Head of caudate nucleus (tissue), 42 donors: ENCODE measurements at places on chromosomes 1 and 21.

- no peak for DNase-seq
These were observed 442.9 kb upstream of the NEGR1 start for GRCh38 chr1:72724951-72725861.

GRCh38 chr1:3469104-3469848 lies 14.8 kb downstream of the ARHGEF16 start:
- DNase-seq = no peak

DNA sequence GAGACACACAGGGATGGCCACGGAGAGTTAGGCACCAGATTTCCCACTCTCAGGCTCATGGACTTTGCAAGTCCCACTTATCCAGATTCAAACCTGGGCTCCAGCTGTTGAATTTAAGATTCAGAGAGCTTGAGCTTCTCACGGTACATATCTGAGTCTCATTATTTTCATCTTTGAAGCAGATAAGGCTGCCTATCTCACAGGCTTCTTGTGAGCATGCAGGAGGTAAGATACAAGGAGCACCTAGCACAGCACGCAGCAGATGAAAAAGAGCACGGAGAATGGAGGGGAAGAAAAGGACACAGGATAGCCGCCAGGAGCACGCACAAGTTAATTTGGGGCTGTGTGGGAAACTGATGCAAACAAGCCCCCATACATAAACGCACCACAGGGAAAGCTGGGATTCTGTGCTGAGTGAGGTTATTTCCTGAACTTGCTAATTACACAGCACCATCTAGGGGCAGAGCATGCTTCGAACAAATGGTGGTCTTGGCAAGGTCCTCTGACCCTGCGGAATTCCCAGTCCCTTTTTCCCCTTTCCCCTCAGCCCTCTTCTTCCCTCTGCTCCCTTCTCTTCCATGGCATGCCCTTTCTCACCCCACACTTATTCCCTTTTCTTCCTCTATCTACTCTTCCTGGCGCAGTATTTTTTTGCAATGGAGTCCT lies 134.7 kb upstream of the VANGL1 start:
- DNase-seq = peak; percentile 23

- DNase-seq = no peak
These were observed 12.7 kb downstream of the UBE2J2 start for GRCh38 chr1:1260843-1261560.

- no peak for DNase-seq
These were observed 20.2 kb upstream of the MGST3 start for GRCh38 chr1:165610866-165611265.

- DNase-seq = no peak
These were observed 419.2 kb downstream of the DPYD start for GRCh38 chr1:97501628-97502027.

- DNase-seq = no peak
These were observed 211.1 kb downstream of the MRPL39 start for GRCh38 chr21:25396135-25396711.

DNA sequence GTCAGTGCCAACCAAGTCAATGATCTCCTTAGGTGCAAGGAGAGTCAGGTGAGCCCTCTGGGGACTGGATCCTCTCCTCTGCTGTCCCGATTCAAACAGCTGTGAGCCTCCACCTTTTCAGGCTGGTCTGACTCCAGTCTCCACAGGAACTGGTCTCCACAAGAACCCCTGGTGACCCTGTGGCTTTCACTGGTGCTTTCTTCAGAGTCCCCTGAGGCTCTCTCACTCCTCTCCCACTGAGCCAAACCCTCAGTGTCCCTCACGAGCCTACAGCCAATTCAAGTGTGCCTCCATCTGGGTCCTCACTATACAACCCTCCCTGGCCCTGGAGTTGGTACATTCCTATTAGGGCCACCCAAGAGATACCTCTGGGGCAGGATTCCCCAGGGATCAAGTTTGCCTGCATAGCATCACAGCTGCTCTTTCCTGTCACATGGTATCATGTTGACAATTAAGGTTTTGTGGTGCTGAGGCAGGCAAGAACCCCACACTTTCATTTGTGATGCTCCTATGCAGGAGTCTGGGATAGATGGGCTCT lies 5.2 kb upstream of the NGF start:
- DNase-seq = no peak

GRCh38 chr1:66384258-66384921 lies 149.6 kb upstream of the SGIP1 start:
- DNase-seq = no peak

- no peak for DNase-seq
These were observed 8.8 kb upstream of the CLCA4 start for GRCh38 chr1:86537928-86538695.

DNA sequence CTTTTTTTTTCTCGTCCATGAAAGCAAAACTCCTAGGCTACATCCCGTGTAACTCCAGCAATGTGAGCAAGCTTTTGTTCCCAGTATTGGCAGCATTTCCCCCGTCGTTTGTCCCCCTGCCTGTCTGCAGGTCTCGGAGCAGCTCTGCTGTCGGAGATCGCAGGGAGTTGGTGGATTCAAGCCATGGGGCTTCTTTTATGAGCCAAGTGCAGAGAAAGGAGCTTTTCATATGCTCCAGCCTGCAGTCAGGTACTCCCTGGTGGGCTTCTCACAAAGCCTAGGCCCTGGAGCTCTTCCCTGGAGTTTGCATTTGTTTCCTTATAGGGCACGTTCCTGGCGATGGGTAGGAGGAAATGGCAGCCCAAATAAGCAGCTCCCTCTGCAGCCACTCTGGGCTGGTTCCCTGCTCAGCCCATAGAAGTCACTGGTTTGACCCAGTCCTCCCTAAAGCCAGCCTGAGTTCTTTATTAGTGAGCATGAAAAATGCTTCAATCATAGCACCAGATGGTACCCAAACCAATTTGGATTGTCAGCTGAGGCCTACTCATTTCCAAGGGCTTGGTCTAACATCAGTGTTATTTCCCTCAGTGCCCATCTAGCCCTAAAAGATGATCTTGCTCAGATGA lies 78.3 kb downstream of the NUF2 start:
- DNase-seq = peak; percentile 47

DNA sequence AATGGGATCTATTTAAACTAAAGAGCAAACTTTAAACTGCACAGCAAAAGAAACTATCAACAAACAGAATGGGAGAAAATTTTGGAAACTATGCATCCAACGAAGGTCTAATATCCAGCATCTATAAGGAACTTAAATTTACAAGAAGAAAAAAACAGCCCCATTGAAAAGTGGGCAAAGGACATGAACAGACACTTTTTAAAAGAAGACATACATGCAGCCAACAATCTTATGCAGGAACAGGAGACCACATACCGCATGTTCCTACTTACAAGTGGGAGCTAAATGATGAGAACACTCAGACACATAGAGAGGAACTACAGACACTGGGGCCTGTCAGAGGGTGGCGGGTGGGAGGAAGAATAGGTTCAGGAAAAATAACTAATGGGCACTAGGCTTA lies 149.6 kb downstream of the RPS6KC1 start:
- no peak for DNase-seq

DNA sequence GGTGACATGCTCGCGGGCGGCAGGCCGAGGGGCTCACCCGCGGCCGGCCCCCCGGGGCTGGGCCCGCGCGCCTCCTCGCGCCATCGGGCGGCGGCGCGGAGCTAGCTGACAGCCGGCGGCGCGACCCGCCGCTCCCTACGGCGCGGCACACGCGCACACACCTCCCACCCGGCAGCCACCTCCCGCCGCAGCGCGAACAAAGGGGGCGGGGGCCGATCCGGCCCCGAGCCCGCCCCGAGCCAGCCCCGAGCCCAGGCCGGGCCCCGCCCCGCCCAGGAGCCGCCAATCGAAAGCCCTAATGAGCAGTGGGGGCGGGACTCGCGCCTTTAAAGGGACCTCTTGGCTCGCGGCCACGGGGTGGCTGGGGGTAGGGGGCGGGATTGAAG lies at the start of gene KIF21B:
Gene KIF21B (minus strand): TSS at position 198 of the 386 bp plus-strand sequence. CDS start 331 bp downstream, outside the sequence.
- DNase-seq = peak; percentile 94

DNA sequence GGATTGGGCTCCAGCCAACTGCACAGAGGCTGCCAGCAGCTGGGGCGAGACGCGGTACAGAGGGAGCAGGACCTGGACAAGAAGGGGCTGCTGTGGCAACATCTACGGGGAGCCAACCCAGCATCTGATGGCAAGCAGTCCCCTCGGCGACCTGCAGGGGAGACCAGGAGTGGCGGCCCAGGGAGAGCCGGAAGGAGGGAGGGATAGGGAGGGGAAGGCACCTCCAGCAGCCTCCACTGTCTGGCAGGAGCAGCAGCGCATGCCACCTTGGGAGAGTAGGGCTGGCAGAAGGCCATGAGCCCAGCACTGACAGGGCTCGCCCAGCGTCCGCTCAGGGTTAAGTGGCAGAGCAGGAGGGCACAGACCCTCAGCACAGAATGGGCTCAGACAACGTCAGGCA lies 17.3 kb downstream of the CHD5 start:
- DNase-seq = no peak

DNA sequence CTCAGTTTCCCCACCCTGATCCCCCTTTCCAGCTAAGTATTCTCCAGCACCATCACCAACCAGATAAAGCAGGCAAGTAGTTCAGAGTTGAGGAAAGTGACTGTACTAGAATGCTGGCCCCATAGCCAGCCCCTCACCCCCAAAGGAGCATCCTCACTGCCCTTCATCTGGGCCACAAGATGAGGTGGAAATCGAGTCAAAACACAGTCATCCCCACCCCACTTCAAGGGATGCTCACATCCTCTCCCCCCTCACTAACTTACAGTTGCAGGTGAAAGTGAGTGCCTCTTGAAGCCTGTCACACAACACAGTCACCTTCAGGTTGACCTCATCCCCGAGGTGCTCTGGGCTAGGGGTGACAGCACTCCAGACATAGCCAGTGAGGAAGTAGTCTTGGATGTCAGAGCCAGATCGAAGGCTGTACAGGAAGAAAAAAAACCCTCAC lies 30.4 kb downstream of the PIK3C2B start:
- DNase-seq = no peak

DNA sequence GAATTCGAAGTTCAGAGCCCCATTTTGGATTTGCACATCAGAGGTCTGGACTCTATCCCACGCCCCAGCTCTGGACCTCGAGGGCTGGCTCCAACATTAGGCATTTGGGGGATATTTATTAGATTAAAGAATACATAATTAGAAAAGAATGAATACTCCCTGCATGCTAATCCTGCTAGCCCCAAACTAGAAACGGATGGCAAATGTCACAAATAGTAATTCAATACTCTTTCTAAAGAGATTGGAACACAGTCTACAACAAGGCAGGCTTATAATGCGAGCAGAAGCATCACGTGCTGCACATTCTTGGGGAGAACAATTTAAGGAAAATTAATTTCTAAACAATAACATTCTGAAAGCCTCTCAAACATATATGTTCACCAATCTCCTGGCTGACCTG lies 27.7 kb upstream of the RAP1A start:
- no peak for DNase-seq

GRCh38 chr1:185733818-185734735 lies at the start of gene HMCN1:
TSS of gene HMCN1 (plus strand) at chr1:185734391. CDS start at chr1:185734780, 389 bp downstream.
- DNase-seq = peak; percentile 37

DNA sequence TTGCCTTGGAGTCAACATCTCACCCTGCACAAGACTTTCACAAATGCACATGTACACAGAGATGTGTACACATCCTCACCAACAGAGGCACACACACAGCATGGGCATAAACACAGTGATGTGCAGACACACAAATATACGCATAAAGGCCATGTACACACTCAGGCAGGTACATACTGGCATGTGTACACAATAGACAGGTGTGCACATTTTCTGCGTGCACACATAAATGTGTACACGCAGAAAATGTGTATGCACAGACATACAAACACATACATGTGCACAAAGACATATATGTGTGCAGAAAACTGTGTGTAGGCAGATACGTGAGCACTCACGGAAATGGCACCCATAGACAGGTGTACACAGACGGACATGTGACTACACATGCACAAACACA lies 85.3 kb upstream of the ZBTB40 start:
- DNase-seq = no peak

DNA sequence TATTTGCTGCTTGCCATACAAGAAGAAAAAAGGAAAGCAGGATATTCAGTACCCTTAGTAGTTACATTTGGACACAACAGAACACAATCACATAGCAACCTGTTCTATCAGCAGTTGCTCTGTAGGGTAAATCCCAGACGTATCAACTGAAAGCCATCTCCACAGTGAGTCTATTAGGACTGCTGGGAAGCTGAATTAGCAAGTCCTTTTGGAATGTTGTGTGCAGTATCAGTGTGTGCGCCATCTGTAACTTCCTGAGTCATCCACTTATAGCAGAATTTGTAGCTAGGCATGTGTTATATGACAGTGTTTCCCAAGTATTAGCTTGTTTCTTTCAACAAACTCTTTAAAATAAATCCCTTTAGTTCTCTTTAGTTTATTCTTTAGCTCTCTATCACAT lies 21.3 kb downstream of the CCDC30 start:
- DNase-seq = no peak

GRCh38 chr1:202691816-202692215 lies 18.4 kb downstream of the SYT2 start:
- no peak for DNase-seq

DNA sequence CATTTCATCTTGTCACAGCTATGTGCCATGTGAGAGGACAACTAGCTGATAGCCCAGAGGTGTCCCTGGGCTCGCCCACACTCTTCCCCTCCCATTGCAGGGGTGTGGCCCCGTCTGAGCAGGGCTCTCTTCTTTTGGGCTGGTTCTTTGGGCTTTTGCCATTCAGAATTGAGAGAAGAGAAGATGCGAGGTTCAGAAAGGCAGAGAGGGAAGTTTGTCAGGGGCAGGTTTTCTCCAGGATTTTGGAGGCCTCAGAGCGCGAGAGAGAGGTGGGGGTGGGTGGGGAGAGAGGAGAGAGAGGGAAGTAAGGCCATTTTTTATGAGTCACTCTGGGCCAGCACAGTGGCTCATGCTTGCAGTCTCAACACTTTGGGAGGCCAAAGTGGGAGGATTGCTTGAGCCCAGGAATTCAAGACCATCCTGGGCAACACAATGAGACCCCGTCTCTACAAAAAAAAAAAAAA lies 5.2 kb downstream of the IFI6 start:
- no peak for DNase-seq

DNA sequence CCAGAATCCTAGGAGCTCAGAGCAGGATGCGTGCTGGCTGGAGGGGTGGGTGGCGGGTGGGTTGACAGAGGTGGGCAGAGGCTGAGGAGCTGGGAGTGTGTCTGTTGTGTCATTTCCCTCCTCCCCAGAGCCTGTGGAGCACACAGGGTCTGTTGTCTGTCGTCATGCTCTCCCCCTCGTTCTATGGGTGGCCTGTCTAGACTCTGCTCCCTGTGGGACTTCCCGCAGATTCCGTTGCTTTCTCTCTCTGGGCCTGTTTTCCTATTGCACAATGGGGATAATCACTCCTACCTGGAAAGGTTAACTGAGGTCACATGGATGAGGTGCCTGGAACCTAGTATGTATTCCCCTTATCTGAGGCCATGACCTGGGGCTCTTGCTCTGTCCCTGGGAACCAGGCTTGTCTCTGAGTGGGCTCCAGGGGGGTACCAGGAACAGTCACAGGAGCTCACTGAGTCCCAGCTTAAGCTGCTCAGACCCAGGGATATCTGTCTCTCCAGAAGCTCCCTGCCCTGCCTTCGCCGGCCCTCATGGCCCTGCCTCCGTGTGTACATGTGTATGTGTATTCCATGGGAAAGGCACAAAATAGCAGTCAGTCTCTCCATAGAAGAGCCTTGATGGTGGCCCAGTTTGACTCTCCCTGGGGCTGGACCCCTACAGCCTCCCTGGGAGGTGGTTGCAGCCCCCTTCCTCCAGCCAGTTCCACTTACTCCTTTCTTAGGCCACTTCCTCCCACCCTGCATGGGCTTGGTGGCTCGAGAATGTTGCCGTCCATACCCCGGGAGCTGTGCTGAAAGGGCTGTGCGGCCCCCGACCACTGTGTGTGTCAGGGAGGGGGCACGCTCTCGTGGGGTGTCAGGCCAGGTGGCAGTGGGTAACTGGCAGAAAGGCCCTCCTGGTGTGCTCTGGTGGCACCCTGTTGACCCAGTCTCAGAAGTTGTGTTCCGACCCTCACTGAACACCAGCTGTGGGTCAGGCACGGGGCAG lies 17.9 kb downstream of the PTPRF start:
- DNase-seq = no peak
